Thoracic aorta (tissue), 2 donors: ENCODE measurements at places on chromosomes 3 and 15.

DNA sequence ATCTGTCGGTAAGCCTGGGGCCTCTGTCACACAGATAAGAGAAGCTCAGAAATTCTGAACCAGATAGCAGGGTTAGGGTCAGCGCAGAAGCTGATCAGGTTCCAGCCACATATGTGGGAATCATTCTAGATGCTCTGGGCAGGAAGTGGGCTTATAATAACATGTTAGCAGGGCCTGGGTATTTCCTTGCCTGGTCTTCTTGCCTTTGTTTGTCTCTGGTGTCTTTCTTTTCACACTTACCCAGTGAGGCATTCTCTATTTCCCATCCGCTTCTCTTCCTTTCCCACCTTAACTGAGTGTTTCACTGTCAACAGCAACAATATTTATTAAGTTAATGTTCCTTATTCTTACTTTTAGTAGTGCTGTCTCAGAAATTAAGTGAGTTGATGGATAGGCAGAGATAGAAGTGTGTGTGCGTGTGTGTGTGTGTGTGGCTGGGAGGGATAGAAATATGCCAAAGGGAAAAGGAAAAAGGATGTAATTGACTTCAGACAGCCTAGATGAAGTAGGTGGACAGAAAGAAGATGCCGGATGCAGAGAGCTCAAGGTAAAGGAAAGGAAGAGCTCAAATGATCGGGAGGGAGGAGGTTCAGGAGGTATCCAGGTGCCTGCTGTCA lies 2.0 kb downstream of the PLA1A start:
- DNase-seq: no peak

DNA sequence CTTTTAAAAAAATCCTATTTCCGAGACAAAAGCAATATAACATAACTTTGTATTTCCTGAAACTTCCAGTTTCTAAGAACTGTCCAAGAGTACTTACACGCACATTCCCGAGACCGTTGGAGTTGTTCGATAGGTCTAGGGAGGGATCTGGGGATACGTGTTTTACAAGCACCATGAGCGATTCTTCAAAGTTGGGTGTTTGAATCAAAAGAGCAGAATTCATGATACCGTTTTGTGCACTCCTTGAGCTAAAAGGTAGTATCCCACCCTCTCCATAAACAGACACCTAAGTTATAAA lies 700 bp upstream of the EDEM1 start:
- no peak for DNase-seq

GRCh38 chr3:72238010-72238691 lies 453.2 kb upstream of the PROK2 start:
- DNase-seq: no peak

GRCh38 chr3:2211568-2211967 lies 112.9 kb downstream of the CNTN4 start:
- no peak for DNase-seq

DNA sequence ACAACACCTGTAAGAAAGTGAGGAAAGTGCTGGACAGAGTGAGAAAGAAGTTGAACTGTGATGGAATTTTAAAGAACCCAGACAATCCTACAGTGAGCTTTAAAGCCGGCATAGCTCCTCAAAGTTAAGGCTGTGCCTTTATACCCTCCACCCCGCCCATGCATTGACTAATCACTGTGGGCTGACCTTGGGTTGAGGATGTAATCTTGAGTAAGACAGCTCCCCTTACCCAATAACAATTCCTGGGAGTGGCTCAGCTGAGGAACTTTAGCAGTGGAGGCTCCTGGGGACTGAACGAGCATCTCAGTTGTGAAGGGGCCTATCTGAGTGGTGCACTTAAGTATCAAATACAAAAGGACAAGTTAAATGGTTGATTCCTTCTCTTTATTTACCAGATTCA lies 35.7 kb upstream of the ZNF770 start:
- DNase-seq: no peak

- no peak for DNase-seq
Observed at GRCh38 chr15:83322691-83323090, 38.2 kb upstream of the BNC1 start.

GRCh38 chr15:40338041-40338657 lies 2.6 kb downstream of the CCDC9B start:
- DNase-seq: peak; percentile 61

DNA sequence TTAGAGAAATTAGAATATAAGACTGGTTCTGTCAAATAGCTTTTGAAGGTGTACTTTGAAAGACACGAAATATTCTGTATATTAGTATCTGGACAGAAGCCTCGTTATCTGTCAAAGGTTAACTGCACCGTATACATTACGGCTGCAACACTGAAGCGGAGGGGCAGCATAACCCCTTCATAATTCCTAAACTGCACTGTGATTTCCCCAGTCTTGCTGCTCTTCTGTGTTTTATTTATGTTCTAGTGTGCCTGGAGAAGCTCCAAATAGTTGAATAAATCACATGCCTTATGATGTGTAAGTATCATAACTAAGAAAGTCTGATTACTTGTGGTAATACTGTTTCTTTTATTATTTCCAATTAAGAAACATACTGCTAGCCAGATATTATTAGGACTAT lies 285.7 kb upstream of the ROBO2 start:
- no peak for DNase-seq

GRCh38 chr3:47634996-47635395 lies 56.3 kb upstream of the CSPG5 start:
- DNase-seq: no peak

- DNase-seq: no peak
Observed at GRCh38 chr3:190073264-190074008, 47.3 kb downstream of the P3H2 start.

GRCh38 chr3:178244733-178245709 lies 291.2 kb upstream of the KCNMB2 start:
- no peak for DNase-seq

GRCh38 chr3:109275702-109276293 lies 40.5 kb downstream of the DPPA2 start:
- no peak for DNase-seq

- no peak for DNase-seq
Observed at GRCh38 chr3:187264911-187265310, 26.6 kb downstream of the MASP1 start.

DNA sequence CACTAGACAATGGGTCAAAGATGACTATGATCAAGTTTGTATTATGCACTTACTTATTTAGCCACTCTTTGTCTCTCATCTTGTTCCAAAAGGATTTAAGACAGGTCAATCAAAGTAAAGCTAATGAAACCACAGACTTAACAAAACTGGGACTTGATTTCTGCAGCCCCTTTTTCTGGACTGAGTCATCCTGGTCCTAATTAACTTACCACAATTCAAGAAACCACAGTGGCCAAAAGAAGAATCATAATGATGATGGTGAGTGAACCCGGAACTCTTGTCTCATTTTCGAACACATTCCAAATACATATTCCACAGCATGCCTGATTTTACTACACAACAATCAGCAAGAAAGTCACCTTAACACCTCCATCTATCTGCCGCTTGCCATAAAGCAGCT lies 1333.0 kb downstream of the ROBO1 start:
- no peak for DNase-seq

- DNase-seq: no peak
Observed at GRCh38 chr3:98282205-98282604, at the start of gene OR5H2. Gene OR5H2, plus strand, starts transcription at chr3:98282505. Its CDS starts 398 bp downstream, at chr3:98282903.

GRCh38 chr15:57282686-57283085 lies 93.6 kb upstream of the CGNL1 start:
- no peak for DNase-seq

DNA sequence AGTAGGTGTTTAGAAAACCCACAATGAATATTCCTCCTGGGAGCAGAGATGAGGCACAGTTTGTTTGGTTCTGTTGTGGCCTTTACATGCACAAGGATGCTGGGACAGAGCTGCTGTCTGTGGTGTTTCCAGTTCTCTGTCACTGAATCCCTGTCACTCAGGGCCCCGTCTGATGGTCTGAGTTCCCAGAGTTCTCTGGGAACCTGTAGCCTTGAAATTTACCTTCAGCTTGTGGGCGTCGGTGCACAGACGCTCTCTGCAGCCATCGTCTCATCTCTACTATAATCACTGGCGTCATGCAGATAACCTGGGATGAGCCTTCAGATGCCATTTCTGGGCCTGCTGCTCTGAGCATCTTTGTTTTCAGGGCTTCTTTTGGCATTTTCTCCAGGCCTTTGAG lies 81.9 kb downstream of the LRRK1 start:
- DNase-seq: no peak

DNA sequence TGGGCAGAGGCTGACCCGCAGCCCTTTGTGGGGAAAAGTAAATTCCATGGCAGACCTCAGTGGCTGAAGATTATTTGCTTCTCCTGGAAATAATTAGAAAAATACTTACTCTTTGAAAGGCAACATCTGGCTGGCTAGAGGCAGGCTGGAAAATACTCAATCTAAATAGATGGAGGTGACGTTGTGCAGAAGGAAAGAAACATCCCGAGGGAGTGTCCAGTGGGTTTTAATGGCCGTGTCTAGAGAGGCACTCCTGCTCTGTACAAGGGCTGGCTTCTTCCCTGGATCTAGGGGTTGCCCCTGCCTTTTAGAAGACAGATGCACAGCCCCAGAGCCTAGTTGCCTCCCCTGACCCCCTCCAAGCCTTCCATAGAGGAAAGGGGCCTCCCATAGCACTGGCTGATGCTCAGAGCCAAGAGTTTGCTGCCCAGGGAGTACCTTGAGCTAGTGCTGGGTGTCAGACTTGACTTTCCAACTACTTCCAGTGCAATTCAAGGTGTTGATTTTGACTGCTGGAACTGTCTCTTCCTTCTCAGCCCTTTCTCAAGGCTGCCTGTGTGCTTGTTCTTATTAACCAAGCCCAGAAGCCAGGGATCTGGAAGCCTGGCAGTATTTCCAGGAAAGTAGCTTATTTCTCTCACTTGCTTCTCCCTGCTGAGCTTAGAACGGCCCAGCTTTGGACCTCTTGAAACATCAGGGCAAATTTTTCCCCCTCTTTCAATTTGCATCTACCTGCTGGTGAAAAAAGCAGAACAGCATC lies 27.4 kb downstream of the CGNL1 start:
- no peak for DNase-seq

DNA sequence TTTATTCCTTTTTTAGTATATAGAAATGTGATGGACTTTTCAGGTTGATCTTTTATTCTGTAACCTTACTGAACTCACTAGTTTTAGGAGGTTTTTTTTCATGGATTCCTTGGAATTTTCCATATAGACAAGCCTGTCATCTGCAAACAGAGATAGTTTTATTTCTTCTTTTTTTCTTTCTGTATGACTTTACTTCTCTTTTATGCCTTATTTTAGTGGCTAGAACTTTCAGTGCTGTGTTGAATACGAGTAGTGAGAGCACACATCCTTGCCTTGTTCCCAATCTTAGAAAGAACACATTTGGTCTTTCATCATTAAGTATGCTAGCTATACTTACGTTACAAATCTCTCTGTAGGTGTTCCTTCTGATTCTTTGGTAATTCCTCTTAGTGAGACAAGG lies 336.5 kb downstream of the PTPRG start:
- DNase-seq: no peak

- DNase-seq: no peak
Observed at GRCh38 chr3:136714020-136714419, 38.2 kb downstream of the STAG1 start.

GRCh38 chr3:192031941-192032340 lies 571.0 kb downstream of the PYDC2 start:
- DNase-seq: no peak

- no peak for DNase-seq
Observed at GRCh38 chr3:85387913-85388505, 429.2 kb downstream of the CADM2 start.

GRCh38 chr3:153785901-153786300 lies 335.3 kb upstream of the ARHGEF26 start:
- no peak for DNase-seq

- no peak for DNase-seq
Observed at GRCh38 chr15:100778831-100779288, 100.8 kb upstream of the ALDH1A3 start.
